Mesenteric fat pad (tissue), 1 donor: ENCODE measurements at places on chromosomes 3 and 15. TPM values are rescaled to one million over a fixed set of nuclear protein-coding genes. Genes with fewer than 3 reads are reported as not detected.

- DNase-seq, result no peak
Measured at GRCh38 chr3:188624828-188625227, 470.9 kb downstream of the LPP start.

- no peak for DNase-seq
Measured at GRCh38 chr3:16513141-16514020, at the start of gene RFTN1. TSS of gene RFTN1 (minus strand) at chr3:16513699. CDS start at chr3:16493869, 19,830 bp downstream.

- no peak for DNase-seq
Measured at GRCh38 chr3:119891944-119892721, 110.2 kb downstream of the NR1I2 start.

- DNase-seq, result no peak
Measured at GRCh38 chr3:31288641-31289100, 244.1 kb upstream of the STT3B start.

GRCh38 chr3:112778353-112778948 lies 68.2 kb downstream of the CD200R1L start:
- no peak for DNase-seq

DNA sequence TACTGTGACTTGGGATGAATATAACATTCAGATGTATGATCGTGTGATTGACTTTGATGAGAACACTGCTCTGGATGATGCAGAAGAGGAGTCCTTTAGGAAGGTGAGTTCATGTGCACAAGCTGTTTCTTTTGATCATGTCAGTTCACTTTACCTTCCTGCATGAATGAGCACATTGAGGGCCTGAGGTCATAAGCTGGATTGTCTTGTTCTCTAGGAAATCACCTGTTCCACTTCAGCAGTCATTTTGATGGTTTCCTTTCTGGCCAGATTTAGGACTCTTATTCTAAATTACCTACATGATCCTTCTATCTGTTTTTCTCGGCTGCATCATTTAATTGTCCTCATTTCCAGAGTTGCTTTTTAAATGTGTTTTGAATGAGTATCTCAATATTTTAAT lies 4.1 kb downstream of the RCN2 start:
- DNase-seq, result no peak

DNA sequence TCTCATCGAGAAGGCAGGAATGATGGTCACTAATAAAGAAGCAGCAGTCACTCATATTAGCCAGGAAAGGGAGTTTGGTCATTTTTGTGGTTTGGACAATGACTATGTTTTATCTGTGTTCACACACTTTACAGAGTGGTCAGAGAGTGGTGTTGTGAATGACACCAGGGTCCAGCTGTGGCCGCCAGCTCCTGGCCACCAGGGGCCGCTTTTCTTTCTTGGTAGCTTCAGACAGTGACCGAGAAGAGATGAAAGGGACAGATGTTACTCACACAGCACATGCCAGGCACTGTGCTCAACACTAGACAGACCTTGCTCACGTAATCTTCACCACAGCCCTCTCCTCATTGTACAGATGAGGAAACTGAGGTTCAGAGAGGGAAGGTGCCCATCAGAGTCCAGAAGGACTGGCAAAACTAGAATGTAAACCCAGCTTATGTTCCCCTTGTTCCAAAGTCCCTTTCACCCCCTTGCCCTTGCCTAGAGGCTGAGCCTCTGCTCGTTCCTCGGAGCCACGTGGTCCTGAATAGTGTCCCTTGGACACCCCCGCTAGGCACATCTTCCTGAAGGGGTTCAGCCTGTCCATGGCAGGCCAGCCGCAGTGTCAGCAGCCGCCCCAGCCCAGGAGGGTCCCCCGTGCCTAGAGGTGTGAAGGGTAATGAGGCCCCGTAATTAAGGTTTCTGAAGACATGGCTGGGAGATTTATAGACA lies 55.6 kb downstream of the CYP11A1 start:
- DNase-seq, result no peak

DNA sequence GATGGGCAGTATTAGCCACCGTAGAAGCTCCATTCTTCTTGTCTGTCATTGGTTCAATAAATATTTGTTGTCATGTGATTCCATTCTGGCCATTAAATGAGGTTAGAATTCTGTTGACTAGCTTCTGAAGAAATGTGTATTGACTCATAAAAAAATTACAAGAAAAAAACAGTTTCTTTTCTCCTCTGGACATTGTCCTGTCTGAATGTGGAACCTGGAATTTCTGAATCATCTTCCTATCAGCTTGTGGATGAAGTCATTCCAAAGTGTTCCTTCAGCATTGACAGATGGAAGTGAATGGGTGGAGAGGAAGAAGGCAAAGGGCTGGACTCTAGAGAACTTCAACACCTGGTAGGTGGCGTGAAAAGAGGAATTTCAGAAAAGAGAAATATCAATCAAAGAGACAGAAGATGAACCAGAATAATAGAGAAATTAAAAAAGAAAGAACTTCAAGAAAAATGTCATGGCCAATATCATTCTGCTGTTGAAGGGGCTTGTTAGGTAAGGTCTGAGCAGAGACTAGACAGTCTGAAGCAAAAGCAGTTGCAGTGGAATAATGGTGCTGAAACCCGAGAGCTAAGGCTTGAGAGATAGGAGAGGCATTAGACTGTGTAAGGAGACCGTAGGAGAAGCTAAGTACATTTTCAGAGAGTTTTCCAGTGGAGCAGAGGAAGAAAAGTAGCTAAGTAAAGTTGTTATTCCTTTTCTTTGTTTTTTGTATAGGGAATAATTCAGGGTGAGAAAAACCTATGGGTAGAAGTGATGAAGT lies 806.6 kb downstream of the SQOR start:
- DNase-seq, result no peak

- DNase-seq, result no peak
Measured at GRCh38 chr3:182568261-182568660, 225.0 kb upstream of the ATP11B start.

- no peak for DNase-seq
Measured at GRCh38 chr3:97948351-97949109, 23.7 kb downstream of the RIOX2 start.

GRCh38 chr3:181558870-181559269 lies 152.9 kb upstream of the SOX2 start:
- DNase-seq, result no peak

- no peak for DNase-seq
Measured at GRCh38 chr15:56240390-56240789, 3.3 kb downstream of the RFX7 start.

- DNase-seq, result no peak
Measured at GRCh38 chr3:65334045-65334665, 646.4 kb upstream of the ADAMTS9 start.

- no peak for DNase-seq
Measured at GRCh38 chr3:126517986-126518778, 609 bp upstream of the UROC1 start.

- no peak for DNase-seq
Measured at GRCh38 chr3:55661141-55661540, 174.0 kb upstream of the WNT5A start.

DNA sequence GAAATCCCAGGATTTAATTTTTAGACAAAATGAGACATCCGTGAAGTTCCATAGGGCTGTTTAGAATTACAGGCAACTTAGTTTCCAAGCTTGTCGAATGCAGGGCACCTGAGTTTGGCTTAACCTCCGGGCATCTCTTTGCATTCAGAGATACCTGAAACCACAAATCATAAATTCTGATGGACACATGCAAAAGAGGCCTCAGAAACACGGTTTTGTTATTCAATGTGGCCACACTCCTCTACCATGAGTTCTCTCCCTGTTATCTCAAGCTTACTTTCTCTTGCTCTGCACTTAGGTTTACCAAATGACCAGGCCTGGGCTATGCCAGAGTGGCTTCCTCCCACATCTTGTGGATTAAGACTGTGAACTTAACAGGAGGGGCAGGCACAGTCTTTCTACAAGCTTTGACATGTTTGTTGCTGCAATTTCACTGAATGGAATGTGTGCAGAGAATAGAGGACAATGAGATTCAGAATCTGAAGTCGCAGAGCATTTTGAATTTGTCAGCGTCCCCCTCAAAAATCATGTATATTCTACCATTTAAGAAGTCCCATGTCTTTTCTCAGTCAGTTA lies 137.7 kb downstream of the TPRG1 start:
- DNase-seq, result no peak

- DNase-seq, result no peak
Measured at GRCh38 chr3:103167850-103168249, 733.0 kb downstream of the ZPLD1 start.

The PDE12 gene
- 26.7 TPM for total RNA-seq

The FMN1 gene
- total RNA-seq, result 37.1 TPM

The THAP10 gene
- 1.0 TPM for total RNA-seq

- DNase-seq, result no peak
Measured at GRCh38 chr15:90261811-90262210, 3.7 kb upstream of the NGRN start.

GRCh38 chr3:81462921-81463320 lies 298.5 kb downstream of the GBE1 start:
- no peak for DNase-seq

The THSD4 gene
- total RNA-seq, result 5.1 TPM

DNA sequence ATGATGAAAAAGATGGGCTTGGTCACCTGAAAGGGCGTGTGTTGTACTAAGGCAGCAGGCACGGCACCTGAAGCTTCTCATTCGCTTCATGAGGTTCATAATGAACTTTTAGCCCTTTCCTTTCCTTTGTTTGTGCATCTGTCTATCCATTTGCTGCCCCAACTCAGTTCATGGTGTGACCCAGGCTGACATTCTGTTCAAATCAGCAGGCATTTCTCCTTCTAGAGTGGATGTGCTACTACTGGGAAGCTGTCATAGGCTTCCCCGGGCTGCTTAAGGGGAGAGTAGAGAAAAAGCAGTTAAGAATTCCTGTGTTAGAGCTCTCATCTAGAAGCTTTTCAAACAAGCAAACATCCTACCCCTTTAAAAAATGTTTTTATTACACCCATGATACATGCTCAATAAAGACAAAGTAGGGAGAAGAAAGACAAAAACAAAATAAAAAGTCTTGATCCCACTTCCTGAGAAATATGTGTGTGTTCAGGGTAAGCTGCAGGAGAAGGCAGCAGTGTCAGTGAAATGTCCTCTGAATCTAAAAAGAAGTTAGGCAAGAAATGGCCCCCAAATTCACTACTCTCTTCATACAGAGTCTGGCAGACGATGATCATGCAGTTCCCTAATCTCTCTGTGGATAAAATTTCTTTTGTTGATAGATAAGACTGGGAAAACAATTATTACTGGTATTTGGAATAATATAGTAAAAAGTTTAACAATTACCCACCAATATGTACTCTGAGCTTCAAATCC lies 136.9 kb upstream of the PFN2 start:
- DNase-seq, result no peak

DNA sequence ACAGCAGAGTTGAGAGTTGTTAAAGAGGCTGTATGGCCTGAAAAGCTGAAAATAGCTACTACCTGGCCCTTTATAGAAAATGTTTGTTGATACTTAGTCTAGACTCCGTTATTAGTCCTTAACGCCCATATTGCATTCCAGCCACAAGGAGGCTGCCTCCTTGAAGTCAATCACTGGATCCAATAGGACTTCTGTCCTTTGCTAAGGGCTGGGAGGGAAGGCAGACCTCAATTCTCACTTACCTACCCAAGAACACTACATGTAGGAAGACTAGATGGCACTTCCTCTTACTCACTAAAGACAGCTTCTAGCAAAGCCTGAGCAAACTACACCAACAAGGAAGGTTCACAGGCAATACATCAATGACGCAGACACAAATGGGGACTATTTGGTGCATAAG lies 139.5 kb upstream of the HACD2 start:
- no peak for DNase-seq

- no peak for DNase-seq
Measured at GRCh38 chr3:150922611-150923010, 17.4 kb upstream of the MINDY4B start.

DNA sequence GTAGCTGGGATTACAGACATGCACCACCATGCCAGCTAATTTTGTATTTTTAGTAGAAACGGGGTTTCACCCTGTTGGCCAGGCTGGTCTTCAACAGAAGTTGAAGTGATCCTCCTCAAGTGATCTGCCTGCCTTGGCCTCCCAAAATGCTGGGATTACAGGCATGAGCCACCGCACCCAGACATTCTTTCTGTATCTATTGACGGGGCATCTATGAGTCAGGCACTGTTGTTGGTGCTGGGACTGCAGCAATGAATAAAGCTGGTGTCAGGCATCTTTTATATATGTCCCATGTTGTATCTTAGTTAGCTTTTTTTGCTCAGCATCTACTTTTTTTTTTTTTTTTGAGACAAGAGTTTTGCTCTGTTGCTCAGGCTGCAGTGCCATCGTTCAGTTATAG lies 47.6 kb upstream of the ULK4 start:
- no peak for DNase-seq

The DPPA2 gene
- not detected for total RNA-seq

DNA sequence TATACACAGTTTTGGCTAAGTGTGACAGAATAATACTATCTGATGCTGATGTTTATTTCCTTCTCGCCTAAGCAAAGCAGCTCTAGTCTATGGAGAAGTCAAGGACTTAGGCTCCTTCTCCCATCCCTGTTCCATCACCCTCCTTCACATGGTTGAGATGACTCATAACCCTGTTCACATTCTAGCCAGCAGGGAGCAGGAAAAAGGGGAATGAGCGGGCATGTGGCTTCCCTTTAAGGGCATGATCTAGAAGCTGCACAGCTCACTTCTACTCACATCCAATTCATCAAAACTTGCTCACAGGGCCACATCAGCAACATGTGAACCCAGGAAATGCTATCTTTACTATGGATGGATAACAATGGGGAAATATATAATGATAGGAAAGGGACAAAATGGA lies 40.9 kb downstream of the CBLB start:
- DNase-seq, result no peak

DNA sequence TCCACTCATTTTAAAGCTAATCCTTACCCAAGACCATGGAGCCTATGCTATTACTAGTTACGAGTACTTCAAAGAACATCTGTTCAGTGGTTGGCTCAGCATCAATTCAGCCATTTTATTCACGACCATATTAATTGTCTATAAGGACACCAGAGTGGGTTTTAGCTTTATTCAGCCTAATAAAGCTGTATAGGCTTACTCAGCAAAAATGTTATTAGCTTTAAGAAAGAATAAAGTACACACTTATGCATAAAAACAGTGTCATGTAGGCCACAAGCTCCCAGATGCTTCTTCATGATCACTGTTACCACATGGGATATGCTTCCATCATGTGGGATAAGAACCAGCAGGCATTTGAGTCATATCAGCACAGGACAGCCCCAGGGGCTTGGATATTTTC lies 87.4 kb upstream of the GPR149 start:
- DNase-seq, result no peak

DNA sequence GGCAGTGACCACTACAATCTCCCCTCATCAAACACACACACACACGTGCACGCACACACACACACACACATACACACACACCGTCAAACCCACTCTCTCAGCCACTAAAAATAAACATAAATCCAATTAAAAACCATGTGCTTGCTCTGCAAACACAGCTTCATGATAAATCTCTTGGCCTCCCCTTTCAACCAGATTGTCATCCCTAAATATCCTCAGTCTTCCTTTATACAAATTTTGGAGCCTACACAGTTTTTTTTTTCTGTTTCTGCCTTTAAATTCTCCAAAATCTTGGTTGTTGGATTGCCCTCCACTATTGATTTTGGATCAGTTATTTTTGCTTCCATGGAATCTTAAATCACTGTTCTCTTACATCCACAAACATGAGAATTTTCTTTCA lies 245.6 kb downstream of the SATB1 start:
- DNase-seq, result no peak

The LINGO1 gene
- 1.6 TPM for total RNA-seq

The SNRPN gene
- total RNA-seq, result 32.8 TPM

The HTR3C gene
- not detected for total RNA-seq

GRCh38 chr15:97955035-97955434 lies 5.5 kb upstream of the ARRDC4 start:
- no peak for DNase-seq

The VEPH1 gene
- 2.8 TPM for total RNA-seq

The SERPINI2 gene
- not detected for total RNA-seq

The FBXL22 gene
- 1.0 TPM for total RNA-seq
